Activated CD8-positive, alpha-beta T cell treated with anti-CD3 and anti-CD28 coated beads for 36 hours (primary cell): ENCODE measurements at places on chromosomes 3 and 15.

- DNase-seq: no peak
These were observed 19.9 kb downstream of the ZNF710 start for GRCh38 chr15:90020936-90021507.

DNA sequence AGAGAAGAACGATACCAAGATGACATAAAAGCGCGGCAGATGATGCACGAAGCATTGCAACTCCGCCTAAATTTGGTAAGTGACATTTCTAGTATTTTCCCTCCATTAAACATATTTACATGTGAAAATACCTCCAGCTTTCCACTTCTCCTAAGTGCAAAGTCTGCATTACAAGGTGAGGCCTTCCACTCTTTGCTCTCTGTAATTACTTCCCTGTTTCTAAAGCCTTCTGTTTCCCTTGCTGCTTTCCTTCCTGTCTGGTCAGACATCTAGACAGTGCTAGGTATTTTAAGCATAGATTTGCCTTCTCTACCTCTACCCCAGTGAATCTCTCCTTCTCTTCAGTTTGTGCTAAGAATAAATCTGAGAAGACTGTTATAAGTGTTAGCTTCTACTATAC lies 1.9 kb downstream of the P2RY12 start:
- DNase-seq: no peak

DNA sequence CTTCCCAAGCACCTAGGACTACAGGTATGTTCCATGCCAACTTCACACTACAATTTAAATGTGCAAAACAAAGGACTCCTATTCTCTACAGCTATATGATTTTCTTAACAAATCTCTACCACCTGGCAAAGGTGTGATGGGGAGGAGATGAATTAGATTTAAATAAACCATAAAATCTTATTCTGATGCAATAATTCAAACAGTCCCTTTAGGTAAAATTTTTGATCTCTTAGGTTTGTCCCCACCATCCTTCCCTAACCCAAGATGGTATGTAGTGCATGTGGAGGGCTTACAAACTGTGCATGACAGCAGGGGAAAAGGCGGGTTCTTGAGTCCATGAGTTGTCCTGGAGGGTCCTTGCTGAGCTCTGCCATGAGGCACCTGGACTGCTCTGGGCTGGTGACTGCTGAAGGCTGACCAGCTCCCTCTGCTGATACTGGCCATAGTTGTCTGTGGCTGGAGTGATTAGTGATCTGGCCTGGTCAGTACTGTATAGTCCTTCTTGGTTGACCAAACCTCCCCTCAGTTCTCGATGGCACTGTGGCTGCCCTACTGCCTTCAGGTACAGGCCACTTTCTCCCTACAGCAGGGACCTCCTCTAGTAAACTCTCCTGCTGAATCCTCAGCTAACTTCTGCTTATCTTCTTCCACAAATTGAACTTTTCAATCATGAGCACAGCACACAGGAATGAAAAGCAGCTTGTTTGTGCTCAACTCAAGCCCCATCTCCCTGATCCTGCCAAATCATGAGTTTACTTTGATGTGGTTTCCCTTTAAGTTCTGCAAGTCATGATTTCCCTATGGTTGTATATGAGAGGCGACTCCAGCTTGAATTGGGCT lies 30.1 kb downstream of the CFAP161 start:
- no peak for DNase-seq

GRCh38 chr3:183411216-183411922 lies 17.1 kb downstream of the MCF2L2 start:
- no peak for DNase-seq

DNA sequence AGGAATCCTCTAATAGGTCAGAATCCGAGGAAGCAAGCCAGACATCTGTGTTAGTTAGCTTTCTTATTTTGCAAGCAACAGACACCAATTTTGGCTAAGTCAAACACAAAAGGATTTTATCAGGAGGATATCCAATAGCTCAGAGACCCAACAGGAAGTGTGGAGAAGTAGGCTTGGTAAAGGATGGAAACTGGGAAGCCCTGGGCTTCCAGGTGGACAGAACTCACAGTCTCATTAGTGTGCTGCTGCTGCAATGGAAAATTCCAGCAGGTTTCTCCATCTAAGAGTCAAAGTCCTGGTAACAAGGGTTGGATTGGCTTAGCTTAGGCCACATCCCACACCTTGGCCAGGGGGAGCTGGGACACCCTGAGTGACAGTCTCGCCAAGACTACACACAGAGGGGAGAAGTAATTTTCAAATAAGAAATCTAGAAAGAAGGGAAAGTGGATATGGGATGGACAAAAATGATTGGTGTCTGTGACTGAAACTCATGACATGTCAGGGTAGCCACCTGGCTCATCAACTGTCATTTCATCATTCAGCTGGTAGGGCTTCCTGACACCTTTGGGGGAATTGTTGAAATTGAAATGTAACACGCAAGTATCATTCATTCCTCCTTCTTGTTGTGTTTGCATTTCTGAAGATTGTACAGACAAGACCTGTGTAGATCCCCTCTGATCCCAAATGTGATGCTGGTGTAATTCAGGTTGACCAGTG lies 158.6 kb downstream of the THSD4 start:
- DNase-seq: no peak

DNA sequence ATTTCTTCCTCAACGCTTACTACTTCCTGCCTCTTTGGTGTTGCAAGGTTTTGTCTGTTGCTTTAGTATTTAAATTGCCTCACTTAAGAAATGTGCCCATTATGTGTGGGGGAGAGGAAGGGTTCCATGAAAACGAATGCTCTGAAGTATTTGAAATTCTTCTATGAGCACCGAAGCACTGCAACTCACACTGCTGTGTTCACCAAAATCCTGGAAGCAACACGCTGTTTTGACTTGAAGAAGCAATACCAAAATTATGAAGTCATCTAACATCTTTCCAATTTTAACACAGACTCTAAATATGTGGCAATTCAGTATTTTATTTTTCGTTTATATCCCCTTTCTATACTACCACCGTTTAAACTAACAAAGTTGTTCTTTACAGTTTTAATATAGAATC lies 101.5 kb downstream of the RBMS3 start:
- no peak for DNase-seq

DNA sequence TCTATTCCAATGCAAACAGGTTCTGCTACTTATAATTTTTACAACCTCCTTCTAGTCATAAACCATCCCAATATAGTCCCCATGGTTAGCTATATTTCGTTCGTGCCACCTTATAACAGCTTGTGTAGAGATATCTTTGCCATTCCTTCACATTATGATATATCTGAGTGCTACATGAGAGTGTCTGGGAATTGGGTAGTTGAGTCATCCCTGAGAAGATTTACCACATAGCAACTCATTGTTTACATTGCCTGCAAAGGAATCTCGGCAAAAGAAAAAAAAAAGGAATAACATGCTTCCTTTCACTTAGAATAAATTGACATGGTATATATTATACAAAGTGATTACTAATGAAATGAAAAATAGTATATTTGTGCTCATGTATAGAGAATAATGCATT lies 86.0 kb upstream of the VGLL3 start:
- DNase-seq: no peak

GRCh38 chr3:53577506-53577905 lies 83.1 kb downstream of the CACNA1D start:
- no peak for DNase-seq

DNA sequence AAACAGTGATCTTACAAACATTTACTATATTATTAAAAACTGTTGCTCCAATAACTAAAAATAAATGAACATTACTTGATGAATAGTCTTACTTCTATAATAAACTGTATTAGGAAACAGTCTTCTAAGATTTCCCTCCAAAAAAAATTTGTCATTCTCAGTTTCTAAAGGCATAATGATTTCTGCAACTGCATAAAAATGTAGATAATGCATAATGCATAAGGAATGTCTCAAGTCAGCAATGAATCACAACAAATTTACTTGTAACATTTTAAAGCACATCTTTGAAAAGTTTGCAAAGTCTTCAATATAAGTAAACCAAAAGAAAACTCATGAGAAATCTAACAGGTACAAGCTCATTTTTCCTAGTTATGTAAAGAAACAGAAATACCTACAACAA lies 113.5 kb downstream of the VPS13C start:
- DNase-seq: no peak

GRCh38 chr3:170790647-170791046 lies 79.3 kb downstream of the RPL22L1 start:
- DNase-seq: no peak

DNA sequence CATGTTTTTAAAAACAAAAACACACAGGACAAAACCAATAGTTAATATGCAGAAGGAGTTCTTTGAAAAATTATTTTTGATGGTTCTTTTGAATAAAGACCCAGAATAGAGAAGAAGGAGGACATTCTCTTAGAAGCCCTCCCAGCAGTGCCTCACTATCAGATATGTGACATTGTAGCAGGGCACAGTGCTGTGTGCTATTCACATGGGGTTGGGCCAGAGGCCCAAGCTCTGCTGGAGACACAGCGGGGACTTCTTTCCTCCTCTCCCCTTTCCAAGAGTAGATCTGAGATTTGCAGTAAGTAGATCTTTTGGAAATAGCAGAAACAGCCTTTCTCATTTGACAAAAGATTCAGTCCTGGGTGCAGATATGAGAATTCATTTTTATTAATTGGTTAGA lies 6.3 kb downstream of the GYG1 start:
- DNase-seq: no peak

GRCh38 chr3:26484140-26484539 lies 138.4 kb upstream of the LRRC3B start:
- no peak for DNase-seq
